Stimulated activated CD8-positive, alpha-beta memory T cell treated with anti-CD3 and anti-CD28 coated beads, Interleukin-2, amount 100 ng/mL, for 1 hour (primary cell): ENCODE measurements at places on chromosomes 12 and 14.
A peak's percentile ranks its signal among the peaks of the same experiment; 100 is the strongest.

DNA sequence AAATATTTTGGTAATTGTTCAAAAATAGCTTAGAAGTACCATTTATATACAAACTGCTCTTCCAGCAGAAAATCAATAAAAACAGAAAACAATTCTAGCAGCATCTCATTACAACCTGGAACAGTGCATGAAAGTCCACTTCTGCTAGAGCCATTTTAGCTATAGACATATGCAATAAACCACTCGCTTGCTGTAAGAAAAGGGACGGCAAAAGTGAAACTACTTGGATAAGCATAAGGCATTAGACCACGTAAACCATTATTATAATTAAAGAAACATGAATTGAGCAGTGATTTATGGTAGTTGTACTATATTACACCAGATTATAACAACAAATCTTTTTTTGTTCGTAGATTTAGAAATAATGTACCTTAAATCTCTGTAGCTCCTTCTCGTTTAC lies 48.7 kb downstream of the LRIG3 start:
- no peak for DNase-seq

GRCh38 chr14:105317546-105317945 lies 3.0 kb downstream of the PACS2 start:
- no peak for DNase-seq

- DNase-seq = no peak
Measured at GRCh38 chr14:104356020-104356737, 217.8 kb downstream of the KIF26A start.

DNA sequence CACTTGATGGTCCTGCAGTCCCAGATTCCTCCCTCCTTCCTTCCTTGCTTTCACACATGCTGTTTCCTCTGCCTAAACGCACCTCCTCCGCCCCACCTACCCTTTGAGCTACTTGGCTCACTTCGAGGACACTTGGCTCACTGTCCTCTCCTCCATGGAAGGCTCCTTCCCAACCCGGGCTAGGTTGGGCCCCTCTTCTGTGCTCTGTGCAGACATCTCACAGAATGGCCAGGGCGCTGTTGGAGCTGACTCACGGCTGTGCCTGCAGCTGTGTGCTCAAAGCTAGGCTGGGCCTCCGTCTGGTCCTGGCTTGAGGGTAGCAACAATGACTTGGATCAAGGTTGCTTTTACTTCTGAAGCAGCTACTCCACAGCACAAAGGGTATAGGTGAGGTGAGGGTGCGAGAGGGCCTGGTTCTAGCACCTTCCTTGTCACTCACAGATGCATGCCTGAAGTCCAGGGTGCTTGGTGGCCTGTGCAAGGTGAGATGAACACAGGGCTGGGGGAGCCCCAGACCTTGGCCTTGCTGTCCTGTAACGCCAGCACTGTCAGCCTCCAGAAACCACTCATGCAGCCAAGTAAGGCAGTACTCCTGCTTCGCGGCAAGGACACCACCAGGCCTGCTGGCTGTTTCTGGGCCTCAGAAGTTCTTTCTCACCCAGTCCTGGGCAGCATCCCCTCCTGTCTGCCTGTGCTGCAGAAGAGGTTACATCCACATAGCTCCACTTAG lies 61.8 kb downstream of the GALNT16 start:
- DNase-seq = no peak

DNA sequence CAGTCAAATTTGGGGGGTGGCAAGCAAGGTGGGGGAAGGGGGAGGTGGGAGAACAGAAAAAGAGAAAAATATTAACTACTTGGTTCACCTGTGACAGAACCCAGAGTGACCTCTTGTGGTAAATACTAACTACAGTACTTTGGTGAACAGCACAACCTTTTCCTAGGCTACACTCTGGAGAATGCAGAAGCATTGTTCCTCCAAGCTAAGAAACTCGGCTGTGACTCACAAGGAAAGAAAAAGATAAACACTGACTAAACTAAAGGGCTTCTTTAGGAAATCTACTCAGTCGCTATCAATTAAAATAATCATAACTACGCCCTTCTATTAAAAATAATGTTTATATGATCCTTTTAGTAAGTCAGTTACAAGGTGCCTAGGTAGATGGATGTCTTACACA lies 5.4 kb downstream of the KCNH5 start:
- no peak for DNase-seq

DNA sequence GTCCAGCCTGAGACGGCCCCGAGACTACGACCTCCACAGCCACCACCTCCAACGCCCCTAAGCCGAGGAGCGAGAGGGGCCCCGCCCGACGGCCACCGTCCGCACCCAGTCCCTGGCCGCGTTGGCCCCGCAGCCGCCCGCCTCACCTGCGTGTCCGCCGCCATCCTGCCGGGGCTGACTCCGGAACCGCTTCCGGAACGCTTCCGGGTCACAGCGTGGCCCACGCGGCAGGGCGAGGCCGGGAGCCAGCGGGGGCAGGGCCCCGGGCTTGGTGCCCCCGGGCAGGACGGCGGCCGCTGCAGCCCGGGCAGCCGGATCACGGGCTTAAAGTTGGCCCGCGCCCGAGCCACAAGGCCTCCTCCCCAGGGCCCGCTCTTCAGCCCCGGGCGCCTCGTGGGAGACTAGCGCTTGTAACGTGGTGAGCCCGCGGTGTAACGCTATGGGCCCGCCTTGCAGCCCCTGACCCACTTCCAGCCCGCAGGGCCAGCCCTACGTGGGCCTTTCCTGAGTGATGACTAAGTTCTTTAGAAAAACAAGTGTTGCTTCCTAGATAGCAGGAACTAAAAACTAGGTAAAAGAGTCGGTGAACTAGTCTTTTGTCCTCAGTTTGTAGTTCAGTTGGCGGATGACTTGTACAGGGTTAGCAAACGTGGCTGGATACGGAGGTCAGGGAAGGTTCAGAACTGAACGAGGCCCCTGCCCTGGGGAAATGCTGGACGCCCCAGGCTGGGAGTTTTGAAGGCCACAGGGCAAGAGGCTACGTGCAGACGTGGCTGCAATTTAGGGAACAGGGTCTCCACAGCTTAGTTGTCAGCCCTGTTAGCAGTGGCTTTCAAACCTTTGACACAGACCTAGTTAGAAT lies at the start of gene GCN1:
TSS of gene GCN1 (minus strand) at position 182 of the 862 bp plus-strand sequence. CDS start at position 164, 18 bp downstream.
- DNase-seq = peak; percentile 67

DNA sequence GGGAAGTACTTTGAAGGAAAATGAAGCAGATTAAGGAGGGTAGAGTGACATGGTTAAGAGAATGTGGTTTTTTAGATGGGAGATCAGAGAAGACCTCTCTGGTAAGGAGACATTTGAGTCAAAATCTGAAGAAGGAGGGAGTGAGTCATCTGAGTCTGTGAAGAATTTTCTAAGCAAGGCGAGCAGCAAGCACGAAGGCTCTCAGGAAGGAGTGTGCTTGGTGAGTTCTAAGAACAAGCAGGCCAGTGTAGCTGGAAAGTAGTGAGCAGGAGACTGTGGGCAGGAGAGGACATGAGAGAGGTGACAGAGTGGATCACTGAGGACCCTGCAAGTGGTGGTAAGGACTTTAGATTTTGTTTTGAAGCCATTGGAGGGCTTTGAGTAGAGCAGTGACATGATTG lies 76.3 kb upstream of the FUT8 start:
- DNase-seq = peak; percentile 9

DNA sequence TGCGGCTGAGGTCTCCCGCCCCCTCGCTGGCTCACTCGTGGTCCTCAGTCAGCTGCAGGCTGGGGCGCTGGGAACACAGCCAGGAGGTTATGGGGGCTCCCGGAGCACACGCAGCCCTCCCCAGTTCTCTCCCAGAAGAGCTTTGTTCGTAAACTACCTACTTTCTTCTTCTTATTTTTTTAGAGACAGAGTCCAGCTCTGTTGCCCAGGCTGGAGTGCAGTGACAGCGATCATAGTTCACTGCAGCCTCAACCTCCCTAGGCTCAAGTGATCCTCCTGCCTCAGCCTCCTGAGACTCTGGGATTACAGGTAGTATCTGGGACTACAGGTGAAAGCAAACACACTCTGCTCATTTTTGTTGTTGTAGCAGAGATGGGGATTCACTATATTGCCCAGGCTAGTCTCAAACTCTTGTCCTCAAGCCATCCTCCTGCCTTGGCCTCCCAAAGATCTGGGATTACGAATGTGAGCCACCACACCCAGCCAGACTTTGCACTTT lies 15.5 kb upstream of the PLA2G1B start:
- DNase-seq = no peak

DNA sequence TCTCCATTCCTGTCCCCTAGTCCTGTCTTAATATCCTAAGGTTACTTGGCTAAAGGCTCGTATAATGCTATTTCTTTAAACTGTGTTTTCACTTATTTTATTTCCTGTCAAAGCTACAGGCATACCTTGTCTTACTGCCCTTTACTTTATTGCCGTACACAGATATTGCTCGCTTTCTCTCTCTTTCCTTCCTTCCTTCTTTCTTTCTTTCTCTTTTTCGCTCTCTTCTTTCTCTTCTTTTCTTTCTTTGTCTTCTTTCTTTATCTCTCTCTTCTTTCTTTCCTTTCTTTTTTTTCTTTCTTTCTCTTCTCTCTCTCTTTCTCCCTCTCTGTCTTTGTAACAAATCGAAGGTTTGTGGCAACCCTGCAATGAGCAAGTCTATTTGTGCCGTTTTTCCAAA lies 123.9 kb upstream of the ARHGAP5 start:
- DNase-seq = no peak

DNA sequence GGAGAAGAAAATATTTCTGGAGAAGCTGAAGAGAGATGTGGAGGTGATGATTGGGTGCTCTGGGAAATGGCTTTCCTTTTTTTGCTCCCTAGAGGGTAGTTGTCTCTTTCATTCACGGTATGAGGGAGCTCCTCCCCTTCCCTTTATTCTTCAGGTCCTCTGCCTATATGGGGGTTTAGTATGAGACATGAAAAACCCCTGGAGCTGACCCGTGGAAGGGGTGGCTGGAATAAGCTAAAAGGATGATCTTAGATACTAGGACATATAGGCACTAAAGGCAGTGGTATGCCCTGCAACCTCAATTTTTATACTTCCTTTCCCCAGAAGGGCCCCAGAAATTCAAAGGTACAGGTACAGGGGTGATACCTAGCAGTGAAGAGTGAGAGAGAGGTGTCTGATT lies 4.2 kb upstream of the DTX3 start:
- no peak for DNase-seq

GRCh38 chr12:57175428-57176138 lies 28.2 kb upstream of the LRP1-AS start:
- DNase-seq = no peak

- DNase-seq = no peak
Measured at GRCh38 chr12:53179687-53180219, 769 bp upstream of the ZNF740 start.

- no peak for DNase-seq
Measured at GRCh38 chr14:103576371-103577024, 13.7 kb downstream of the COA8 start.

DNA sequence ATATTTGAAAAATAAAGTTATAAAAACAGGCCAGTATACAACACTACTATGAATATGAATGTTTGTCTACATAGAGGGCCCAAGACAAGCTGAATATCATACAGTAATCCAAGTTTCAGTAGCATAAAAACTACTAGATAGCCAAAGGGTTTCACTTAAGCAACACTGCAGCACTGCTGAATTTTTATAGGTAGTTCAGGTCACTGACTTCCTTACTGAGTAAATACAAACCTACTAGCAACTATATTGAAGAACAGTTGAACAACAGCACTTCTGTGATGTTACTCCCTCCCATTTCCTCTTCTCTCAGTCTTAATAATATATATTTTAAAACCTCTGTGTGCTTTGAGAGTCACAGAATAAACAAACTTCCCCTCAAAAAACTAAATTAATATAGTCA lies 42.7 kb downstream of the GTF2A1 start:
- no peak for DNase-seq

GRCh38 chr14:38329246-38329645 lies 73.4 kb upstream of the CLEC14A start:
- no peak for DNase-seq

DNA sequence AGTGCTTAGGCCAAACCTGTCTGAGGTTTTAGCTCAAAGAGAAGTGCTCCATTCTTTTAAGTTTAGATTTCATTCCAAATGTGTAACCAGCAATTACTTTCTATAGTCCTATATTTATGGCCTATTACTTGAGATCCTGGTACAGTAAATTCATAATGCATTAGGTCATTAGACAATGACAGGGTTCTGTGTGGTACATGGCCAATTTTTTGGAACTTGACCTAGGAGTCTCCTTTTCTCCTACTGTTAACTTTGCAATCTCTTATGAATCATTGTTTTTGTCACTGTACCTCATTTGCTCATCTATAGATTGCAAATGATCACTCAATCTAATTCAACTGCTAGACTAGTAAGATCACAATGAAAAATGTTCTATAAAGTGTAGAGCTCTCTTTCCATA lies 136.7 kb downstream of the PDE3A start:
- no peak for DNase-seq

- DNase-seq = no peak
Measured at GRCh38 chr12:14576896-14577295, 9.2 kb upstream of the PLBD1 start.

- DNase-seq = no peak
Measured at GRCh38 chr14:104141621-104142091, 3.3 kb downstream of the KIF26A start.

- no peak for DNase-seq
Measured at GRCh38 chr14:88417594-88417993, 32.1 kb downstream of the SPATA7 start.

- DNase-seq = no peak
Measured at GRCh38 chr14:93947282-93947681, 20.1 kb downstream of the FAM181A start.

- peak; percentile 68 for DNase-seq
Measured at GRCh38 chr12:57243521-57244311, 7.3 kb downstream of the STAC3 start.

GRCh38 chr12:27260746-27261145 lies 16.7 kb downstream of the STK38L start:
- no peak for DNase-seq

GRCh38 chr12:24707334-24707733 lies 241.6 kb downstream of the BCAT1 start:
- no peak for DNase-seq
